ENCODE measurements at places on chromosomes 7 and 10.

DNA sequence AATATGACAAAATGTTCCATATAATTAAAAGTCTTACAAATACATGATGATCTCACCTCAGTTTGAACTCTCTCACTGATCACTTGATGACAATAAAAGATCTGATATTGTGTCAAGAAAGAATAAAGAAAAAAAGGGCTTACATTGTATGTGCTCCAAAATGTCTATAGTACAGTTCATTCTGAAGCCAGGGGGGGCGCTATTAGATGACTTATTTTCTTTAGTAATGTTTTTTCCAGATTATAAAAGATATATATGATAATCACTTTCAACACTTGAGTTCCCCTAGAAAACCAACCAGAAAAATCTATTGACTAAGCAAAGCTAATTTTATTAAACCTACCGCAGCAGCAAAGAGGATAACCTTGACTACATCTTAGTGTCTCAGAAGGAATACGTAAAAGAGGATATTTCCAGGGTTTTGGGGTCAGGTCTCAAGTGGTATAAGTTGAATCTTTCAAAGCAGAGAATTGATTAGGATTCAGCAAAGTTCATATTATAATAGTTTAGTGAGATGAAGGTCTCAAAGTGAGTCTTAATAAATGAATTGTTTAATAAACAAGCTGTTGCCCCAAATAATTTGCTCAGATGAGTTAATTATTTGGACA is 55.8 kb downstream of the PTN start:
- peak; percentile 65 for DNase-seq

DNA sequence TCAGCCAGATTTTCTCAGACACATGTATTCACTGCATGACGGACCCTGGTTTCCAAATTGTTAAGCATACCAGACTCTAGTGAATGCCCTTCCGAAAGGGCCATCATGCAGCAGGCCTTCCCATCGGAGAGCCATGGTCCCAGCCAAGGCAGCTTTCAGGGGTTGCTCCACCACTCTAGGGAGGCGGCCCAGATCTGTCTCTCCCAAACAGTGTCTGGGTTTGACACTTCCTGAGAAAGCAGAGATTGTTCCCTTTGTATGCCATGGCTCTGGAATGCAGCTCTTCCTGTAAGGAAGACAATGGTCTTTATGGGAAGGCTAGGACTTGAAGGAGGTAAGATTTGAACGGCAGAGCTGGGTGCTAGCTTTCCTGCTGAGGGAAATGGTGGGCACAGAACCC is 178.8 kb upstream of the BMPER start:
- DNase-seq: no peak

- DNase-seq: peak; percentile 8
These were observed 19.0 kb upstream of the AGMO start for GRCh38 chr7:15580604-15581351.

DNA sequence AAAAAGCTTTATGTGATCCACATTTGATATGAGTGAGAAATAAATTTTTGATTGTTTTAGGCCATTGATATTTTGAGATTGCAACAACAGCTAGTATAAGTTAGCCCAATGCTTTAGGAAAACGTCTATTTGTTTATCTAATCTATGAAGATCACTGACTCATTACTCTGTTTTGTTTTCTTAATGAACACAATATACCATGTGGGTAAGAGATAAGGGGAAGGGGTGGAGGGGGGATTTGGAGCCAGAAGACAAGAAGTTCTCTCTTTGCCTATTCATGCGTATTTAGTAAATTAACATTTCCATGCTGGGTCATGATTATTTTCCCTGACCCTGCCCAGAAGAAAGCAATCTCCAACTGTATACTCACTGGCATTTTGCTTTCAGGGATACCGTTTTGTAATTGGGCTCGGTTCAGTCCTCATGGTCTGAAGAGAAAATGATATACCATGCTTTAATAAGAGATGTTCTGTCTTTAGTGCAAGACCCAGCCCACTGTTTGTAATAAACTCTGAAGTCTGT is 359.5 kb upstream of the NPSR1 start:
- no peak for DNase-seq

DNA sequence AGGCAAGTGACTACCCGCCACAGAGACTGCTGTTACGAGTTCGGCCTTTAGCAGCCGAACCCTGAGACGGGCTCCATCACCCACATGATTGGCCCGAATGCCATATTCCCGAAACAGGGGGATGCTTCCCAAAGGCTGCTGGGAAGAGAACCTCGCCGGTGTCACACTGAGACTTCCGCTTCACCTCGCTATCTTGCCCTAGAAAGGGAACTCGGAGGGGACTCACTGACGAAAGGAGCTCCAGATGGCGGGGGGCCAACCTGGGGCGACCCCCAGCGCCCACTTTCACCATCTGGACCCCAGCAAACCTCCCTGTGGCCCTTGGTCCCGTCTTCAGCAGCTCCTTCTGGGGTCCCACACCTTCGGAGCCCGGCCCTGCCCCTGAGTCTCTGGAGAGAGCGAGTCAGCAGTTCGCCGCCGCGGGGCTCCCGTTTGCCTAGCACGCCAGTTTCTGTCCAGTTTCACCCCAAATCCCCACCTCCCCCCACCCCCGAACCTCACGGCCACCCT is 529 bp downstream of the HPS1 start:
- DNase-seq: peak; percentile 63

DNA sequence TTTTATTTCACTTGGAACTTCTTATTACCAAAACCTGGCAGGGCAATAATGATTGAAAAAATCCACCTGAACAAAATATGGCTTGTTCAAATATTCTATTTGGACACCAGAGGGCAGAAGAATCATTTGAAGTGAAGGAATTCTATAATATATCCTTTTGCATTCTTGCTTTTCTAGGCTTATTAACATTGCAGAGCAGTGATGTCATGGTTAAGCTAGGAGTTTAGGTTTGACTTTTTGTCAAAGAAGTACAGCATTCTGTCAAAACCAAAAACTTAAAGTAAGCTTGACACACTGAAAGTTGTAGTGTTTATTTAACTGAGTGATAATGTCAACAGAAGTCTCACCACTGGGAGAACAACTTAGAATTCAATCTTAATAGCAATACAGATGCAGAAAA is 156.0 kb downstream of the SEMA3D start:
- DNase-seq: peak; percentile 77

DNA sequence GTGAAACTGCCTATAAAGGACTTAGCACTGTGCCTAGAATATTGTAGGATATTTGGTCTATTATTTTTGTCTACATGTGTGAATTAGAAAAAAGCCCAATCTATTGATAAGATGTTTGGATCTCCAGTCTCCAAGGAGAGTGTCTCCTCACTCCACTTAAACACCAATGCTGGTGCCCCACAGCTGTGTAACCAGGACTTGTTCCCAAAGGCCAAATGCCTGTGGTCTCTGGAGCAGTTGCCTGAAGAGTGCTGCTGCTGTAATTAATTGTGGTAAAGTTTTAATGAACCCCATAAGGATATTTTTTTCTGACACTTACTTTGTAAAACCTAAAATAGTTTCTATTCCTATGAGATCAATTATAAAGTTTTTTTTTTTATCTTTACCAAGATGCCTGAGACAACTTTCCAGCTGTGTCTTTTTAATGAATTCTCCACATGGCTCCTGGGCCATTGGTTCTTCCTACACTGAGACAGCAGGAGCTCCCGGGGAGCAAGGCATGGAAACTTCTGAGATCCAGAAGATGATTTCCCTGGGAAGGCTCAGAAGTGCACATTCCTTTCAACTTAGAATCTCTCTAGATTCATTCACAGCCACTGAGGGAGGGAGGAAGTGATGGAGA is 11.2 kb upstream of the OR2A5 start:
- no peak for DNase-seq

DNA sequence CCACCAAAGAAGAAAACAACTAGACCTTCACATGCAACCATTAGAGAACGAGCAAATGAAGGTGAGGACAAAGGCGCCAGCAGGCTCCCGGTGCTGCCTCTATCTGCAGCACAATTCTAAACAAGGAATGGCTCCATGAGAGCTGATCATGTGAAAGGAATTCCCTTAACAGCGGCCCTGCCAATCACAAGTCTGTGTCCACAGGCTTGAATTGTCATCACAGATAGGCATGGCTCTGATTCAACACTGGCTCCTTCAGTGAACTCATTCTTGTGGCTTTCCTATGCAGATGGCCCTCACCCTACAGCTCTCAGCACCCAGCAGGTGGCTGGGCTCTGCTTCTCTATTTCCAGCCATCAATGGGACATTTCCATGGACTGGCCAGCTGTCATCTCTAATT is 36.2 kb downstream of the LAMB1 start:
- peak; percentile 94 for DNase-seq

DNA sequence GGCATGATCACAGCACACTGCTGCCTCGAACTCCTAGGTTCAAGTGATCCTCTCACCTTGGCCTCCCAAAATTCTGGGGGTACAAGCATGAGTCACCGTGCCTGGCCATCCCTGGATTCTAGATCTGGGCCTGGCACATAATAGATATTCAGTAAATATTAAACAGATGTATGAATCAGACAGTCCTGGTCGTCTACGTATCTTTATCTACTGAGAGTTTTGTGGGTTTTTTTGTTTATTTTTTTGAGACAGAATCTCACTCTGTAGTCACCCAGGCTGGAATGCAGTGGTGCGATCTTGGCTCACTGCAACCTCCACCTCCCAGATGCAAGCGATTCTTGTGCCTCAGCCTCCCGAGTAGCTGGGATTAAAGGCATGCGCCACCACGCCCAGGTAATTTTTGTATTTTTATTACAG is 24.3 kb upstream of the ITGB1 start:
- no peak for DNase-seq

DNA sequence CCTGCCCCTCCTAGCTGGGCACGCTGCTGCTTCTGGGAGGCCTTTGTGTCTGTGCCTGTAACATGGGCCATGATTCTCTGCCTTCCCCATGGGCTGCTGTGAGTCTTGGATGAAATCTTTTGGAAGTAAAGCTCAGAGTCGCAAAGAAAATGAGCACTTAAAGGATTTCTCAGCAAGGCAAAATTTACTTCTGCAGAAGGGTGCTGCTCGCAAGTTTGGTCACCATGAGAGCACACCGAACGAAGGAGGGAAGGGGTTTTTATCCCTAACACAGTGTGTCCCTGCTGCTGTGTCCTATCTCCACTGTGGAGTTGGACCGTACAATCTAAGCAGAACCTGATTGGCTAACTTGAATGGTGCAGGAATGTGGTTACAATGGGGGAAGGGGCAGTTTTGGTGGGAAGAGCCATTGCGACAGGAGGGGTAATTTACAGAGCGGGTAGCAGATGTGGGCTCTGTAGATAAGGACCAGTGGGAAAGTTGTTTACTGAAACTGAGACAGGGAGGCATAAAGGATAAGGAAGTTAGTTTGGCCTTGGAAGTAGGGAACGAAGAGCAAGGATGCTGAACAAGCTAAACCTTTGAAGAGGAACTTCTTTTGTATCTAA is 57.5 kb downstream of the FANK1 start:
- DNase-seq: peak; percentile 61

GRCh38 chr10:91805110-91805838 is 7.0 kb downstream of the TNKS2 start:
- DNase-seq: no peak

GRCh38 chr10:75538144-75538543 is 106.7 kb downstream of the LRMDA start:
- no peak for DNase-seq

DNA sequence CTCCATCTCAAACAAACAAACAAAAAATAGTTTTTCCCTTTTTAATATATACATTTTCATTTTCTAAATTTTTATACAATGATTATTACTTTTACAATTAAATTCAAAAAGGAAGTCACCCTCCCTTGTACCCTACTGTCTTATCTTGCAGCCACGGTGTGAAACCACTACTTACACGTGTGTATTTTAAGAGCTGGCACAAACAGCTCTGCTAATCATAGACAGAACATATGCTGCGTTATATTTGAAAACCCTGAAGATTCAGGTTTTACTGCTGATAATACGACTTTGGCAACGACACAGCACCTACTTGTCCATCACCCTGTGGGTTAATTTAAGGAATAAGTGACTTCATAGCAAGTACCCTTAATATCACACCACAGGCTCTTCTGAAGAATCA is 991 bp downstream of the ANKRD61 start:
- no peak for DNase-seq

DNA sequence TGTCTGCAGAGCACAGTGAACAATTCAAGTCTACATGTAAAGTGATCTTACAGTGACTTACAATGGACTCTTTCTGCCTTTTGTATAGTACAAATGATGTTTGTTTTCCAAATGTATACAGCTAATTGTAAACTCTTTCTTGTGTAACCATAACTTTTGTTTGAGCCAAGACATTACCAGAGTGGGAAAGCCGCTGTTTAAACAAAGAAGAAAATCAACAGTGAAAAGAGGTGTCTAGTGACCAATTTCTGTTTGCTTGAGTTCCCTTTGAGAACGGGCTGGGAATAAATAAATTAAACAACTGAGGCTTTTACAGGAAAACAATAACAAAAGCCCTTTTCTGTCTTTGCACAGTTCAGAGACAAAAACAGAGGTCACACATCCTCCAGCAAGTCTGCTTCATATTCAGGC is 1163.4 kb downstream of the CNTNAP2 start:
- peak; percentile 79 for DNase-seq

DNA sequence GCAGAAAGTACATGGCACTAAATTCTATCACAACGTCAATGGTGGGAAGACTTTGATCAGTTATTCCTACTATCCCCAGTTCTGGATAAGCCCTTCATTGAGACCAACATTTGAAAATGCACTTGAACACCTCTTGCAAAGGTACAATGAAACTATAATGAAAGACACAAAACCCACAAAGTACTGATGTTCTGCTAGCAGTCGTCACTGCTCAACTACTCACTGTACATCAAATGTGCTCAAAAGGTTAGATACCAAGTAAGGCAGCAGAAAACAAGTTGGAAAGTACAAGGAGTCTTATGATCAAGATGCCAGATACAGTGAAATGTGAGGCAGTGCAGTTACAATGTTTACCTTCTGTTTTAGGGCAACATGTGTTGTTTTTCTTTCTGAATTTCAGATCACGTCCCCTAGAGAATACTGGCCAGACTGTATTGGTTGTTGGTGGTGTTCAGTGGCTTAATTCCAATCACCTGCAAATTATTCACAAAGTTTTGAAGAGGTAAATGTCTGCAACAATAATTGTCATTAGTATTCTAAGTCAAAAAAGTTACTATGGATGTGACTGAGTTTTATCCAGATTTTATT is 62.4 kb upstream of the WNT16 start:
- DNase-seq: no peak

DNA sequence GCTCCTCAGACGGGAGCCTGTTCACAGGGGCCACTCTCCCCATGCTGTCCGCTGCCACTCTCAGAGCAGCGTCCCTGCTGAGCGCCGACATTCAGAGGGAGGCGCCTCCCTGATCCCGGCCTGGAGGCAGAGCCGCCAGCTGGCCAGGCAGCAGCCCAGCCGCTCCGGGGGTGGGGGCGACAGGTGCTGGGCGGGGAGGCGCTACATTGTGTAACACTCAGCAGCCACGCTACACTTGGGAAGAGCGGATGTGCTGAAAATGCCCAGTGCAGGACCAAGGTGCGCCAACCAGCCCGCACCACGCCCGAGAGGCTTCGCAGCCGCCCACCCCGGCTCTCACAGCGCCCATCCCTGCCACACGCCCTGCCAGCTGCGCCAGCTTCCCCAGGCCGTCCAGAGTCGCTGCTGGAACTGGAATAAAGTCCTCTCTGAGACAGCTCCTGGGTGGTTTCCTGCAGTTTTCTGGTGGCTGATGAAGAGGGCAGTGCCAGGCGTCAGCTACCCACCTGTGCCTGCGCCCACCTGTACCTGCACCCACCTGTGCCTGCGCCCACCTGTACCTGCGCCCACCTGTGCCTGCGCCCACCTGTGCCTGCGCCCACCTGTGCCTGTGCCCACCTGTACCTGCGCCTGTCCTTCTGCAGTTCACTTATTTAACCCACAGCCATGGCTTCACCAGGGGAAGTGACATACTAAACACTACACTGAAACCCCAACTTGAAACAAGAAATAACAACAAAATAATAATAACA is 25.7 kb downstream of the STK32C start:
- peak; percentile 86 for DNase-seq

GRCh38 chr10:78185693-78186055 is 152.0 kb downstream of the RPS24 start:
- DNase-seq: peak; percentile 30

Measured in DMS53 (cell line).